ENCODE measurements at places on chromosomes 11 and 22.

DNA sequence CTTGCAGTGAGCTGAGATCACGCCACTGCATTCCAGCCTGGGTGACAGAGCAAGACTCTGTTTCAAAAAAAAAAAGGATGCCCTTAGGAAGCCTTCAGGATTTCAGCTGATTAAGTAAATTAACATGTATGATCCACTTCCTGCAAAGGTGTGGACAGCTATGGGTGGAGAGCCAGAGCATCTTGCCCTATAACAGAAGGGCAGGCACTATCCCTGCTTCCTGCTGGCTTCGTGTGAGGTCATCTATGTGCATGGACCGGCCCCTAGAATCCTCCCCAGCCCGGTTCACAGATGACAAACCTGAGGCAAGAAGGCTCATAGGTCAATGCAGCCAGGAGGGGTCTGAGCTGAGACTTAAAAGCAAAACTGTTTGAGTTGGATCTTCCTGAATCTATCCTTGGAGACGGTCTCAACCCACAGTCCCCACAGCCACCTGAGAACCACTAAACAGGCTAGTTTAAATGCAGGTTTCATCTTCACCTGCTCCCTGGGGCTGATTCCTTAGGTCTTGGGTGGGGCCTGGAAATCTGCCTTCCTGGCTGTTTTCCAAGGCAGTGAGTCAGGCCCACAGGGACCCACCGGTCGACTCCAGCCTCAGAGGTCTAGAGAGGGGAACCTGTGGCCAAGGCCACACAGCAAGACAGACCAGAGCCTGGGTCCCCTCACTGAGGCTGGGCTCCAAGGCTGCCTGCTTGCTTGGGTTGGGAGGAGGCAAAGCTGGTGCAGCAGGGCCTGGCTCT, 55.2 kb upstream of the MPEG1 start:
- no peak for DNase-seq

GRCh38 chr11:98398508-98398907, 622.2 kb upstream of the CNTN5 start:
- no peak for DNase-seq

GRCh38 chr22:48700566-48701295, 1126.9 kb downstream of the BRD1 start:
- DNase-seq = no peak

DNA sequence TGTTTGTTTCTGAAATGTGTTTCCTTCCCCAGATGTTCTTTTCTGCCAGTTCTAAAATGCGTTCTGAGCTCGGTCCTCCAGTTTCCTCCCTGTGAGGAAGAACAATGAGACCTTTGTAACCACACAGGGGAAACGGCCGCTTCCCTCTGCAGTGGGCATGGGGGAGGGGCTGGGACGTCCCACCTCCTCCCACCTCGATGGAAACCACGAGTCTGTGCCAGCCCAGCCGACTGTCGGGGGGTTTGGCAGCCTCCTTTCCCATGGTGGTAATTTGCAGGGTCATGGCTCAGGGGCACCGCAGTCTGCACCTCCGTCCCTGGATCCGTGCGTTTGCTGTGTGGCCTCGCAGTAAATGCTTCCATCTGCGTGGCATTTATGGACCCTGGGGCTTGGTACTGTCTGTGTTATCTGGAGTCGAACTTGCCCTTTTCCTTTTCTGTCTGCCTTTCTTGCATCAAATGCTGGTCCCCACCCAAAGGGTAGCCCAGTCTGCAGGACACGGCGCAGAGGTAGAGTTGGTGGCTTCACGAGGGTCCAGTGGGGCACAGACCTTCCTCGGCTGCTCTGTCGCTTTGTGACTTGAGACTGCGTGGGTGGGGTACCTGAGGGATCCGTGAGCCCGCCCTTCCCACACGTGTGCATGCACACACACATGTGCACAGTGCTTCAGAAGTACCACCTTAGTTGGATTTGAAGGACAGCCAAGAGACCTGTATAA, 16.1 kb downstream of the LRP5 start:
- peak; percentile 74 for DNase-seq

DNA sequence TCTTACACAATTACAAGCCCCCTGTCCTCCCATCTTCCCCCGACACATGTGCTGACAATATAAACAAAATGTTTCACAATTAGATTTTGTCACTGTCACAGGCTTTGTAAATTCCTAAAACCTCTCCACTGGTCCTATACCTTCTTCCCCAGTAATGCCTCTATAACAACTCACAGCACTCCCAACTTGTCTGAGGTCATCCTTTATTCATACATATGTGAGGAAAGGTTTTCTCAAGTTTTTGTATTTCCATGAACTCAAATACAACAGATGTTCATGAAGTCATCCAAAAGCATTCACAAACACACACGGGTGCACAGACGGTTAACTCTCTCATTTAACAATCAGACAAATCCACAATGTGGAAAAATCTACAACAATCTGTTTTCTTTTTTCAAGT, 1.9 kb downstream of the OR52H1 start:
- DNase-seq = no peak

- DNase-seq = no peak
These were observed 40.9 kb downstream of the ZC3H12C start for GRCh38 chr11:110134110-110134509.

DNA sequence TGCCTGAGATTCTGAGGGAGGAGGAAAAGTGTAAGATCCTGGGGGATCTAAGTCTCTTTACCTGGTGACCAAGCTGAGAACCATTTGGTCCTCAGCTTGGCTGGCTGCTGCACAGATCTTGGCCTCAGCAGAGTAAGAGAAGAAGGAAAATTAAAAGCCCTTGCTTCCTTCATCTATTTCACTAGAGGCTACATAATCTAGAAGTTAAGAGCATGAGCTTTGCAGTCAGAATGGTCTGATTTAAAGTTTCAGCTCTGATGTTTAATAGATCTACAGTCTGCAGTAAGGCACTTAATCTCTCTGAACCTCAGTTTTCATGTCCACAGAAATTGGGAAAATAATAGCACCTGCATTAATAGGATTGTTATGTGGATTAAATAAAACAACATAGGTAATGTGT, 3.1 kb upstream of the ZBTB16 start:
- no peak for DNase-seq

GRCh38 chr11:9613118-9613829, 39.8 kb downstream of the WEE1 start:
- peak; percentile 66 for DNase-seq

- DNase-seq = no peak
These were observed 53.2 kb upstream of the FTH1 start for GRCh38 chr11:62020661-62021060.

- peak; percentile 62 for DNase-seq
These were observed 24.1 kb upstream of the SUSD2 start for GRCh38 chr22:24156913-24157821.

DNA sequence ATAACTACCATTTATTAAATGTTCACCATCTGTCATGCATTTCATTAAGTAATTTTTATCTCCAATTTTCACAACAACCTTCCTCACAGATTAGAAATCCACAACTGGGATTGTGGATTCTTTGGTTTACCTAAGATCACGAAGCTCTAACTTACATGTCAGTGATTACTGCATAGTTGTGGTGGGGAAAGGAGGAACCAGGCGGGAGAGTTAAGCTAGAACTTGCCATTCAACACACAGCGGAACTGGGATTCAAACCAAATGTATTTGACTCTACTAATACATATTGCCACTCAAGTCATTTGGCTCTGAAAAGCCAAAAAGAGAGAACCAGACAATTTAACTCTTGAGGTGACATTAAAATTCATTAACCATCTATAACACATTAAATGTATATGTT, 10.4 kb upstream of the LAYN start:
- DNase-seq = no peak

All from NCI-H1048 (cell line).